ENCODE measurements at places on chromosomes 7 and 10. TPM values are rescaled to one million over a fixed set of nuclear protein-coding genes. Genes with fewer than 3 reads are reported as not detected.

DNA sequence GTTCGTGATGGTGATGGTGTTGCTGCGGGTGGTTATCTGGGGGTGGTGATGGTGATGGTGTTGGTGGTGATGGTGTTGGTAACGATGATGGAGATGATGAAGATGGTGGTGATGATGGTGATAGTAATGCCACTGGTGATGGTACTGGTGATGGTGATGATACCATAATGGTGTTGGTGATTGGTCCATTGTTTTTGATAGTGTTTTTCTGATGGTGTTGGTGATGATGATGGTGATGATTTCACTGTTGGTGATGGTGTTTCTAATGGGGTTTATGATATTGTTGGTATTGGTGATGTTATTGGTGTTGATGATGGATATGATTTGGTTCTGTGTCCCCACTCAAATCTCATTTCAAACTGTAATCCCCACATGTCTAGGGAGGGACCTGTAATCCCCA lies 51.7 kb upstream of the PITRM1 start:
- DNase-seq, result no peak

- DNase-seq, result no peak
Observed at GRCh38 chr10:24214762-24215161, 5.8 kb downstream of the KIAA1217 start.

DNA sequence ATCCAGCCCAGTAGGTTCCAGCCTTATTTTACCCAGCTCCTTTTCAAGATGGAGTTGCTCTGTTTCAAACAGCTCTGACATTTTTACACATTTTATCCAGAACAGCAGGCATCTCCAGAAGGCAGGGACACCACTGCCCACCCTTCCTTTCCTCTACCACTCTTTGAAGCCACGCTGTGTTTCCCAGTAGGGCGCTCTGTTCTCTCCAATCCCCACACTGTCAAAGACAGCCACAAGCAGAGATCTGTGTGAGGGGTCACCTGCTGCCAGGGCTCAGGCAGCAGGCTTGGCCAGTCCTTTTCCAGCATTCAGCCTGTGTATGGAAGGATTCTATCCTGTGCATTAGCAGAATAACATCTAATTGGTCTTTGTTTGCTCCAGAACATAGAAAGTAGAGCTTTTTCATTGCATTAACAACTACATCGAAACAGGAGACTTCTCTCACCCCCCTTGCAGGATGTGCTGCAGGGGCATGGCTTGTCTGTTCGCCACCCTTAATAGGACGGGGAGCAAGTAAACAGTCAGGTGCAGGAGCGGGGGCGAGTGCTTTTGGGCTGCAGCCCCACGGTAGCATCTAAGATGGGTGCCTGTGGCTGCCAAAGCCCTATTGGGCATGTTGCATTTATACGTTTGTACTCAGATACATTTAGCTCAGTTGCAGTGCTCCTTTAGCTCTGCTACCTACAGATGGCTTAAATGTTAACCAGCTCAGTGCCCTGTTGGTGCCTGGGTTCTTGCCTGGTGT lies 326.1 kb downstream of the GALNT17 start:
- DNase-seq, result no peak

- DNase-seq, result peak; percentile 38
Observed at GRCh38 chr7:517774-518629, 1.6 kb downstream of the PDGFA start.

- DNase-seq, result no peak
Observed at GRCh38 chr7:2967253-2967652, 76.4 kb downstream of the CARD11 start.

The ACTR3C gene
- total RNA-seq, result 0.98 TPM

The HGF gene
- 4.8 TPM for total RNA-seq

The C10orf62 gene
- 1.2 TPM for total RNA-seq
